ENCODE measurements at places on chromosomes 2 and 18. TPM values are rescaled to one million over a fixed set of nuclear protein-coding genes. Genes with fewer than 3 reads are reported as not detected.

- no peak for DNase-seq
Measured at GRCh38 chr2:9300829-9301453, 94.3 kb downstream of the ASAP2 start.

Gene MC5R
- polyA plus RNA-seq: not detected

Gene IGFBP5
- 370 TPM for polyA plus RNA-seq

Gene SLC38A11
- polyA plus RNA-seq: 15.4 TPM

Gene SLC11A1
- 1.6 TPM for polyA plus RNA-seq

Gene RAD51AP2
- polyA plus RNA-seq: 0.17 TPM

GRCh38 chr18:10008006-10008647, 94.3 kb downstream of the VAPA start:
- DNase-seq: no peak

- DNase-seq: no peak
Measured at GRCh38 chr2:118473846-118474540, 373.5 kb downstream of the EN1 start.

GRCh38 chr2:39741871-39742270, 37.2 kb downstream of the THUMPD2 start:
- no peak for DNase-seq

DNA sequence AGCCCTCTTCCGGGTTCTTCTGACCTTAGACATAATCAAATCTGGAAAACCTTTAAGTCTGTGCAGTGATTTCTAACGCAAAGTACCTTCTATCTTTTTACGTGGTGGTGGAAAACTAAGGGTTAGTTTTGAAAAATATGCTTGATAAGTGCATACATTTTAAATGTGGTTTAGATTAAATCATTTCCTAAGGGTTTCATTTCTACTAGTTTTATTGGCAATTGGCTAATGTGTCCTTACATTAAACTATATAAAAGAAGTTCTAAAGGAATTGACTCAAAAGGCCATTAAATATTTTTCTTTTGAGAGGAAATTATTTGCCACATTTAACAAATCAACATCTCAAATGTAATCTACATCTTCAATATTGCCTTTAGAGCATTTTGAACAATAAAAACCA, 268.3 kb upstream of the THUMPD2 start:
- DNase-seq: no peak

GRCh38 chr2:25089605-25090315, 47.9 kb downstream of the EFR3B start:
- no peak for DNase-seq

DNA sequence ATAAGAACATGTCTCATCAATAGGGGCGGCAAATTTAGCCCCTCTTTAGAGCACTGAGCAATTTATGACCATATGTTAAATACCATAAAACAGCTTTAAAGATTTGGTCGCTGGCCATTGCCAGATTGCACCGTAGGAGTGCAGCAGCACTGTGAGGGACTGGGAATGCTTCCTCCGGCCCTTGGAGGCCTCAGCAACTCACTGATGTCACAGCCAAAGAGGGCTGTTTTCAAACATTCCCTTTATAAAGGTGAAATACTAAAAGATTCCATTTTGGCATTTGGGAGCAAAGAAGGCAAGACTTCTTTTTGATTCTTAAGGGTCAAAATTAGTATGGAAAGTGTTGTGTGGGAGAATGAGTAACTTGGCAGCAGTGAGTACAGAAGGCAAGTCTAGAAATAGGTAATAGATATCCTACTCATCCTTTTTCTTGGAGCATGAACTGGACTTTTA, 63.7 kb downstream of the BABAM2 start:
- DNase-seq: no peak
